Hematopoietic multipotent progenitor cell treated with erythropoietin and hydrocortisone succinate and interleukin-3 and kit ligand, for 15 days (in vitro differentiated cells): ENCODE measurements at places on chromosomes 6 and 20.
A peak's percentile ranks its signal among the peaks of the same experiment; 100 is the strongest.

DNA sequence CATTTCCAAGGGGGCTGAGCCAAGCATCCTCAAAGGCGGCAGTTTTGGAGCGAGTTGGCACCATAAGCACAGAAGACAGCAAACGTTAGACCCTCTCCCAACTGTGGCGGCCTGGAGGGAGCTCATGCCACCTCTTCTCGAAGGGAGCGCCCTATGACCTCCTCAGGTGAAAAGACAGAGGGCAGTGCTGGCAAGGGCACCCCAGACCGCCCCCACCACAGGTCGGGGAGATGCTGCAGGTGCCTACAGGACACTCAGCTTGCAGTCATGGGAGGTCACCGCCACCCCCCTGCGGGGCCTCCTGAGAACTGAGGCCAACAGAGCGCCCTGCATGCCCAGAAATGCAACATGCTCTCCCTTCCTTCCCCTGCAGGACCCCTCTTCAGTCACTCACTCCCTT, 45.1 kb upstream of the BHLHE23 start:
- DNase-seq: no peak

DNA sequence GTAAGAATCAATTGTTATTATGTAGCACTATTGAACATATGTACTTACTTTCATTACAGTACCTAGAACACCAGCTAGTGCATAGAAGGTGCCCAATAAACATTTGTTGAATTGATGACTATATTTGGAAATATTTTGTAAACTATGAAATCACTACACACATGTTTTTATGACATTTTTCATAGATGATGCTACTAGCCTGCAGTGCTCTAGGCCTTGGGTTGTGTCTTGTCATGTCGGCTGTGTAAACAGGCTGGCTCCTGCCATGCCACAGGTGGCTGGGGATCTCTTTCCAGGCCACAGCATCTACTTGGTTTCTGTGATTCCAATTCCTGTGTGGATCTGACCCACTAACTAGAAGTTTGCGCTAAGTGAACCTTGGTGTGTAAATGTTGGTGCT, 43.3 kb upstream of the EDN1 start:
- DNase-seq: no peak

DNA sequence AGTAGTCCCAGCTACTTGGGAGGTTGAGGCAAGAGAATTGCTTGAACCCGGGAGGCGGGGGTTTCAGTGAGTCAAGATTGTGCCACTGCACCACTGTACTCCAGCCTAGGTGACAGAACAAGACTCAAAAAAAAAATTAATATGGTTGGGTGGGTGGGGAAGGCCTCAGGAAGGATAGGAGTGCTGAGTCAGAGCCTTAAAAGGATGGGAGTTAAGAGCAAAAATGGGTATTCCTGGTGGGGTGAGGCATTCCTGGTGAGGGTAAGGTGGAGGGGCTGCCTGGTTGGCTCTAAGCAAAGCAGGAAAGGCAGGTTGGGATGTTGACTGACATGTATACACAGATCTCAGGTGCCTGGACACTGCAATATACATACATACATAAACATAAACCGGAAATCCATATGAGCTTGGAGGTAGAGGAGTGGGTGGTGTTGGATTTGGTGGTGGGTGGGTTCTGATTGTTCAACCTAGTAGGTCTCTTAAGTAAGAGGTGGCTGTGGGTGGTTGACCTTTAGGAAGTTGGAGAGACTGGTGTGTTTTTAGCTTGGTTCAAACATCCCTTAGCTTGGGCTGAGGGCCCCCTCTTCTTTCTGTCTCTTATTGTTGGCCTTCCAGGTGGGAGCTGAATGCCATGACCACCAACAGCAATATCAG, 1.2 kb upstream of the RRP36 start:
- DNase-seq: no peak

- DNase-seq: peak; percentile 63
Measured at GRCh38 chr6:7107578-7108195, at the start of gene RREB1. Gene RREB1, plus strand, starts transcription at chr6:7107961. Its CDS starts 73,951 bp downstream, at chr6:7181912.

GRCh38 chr6:15620611-15621010, 42.2 kb downstream of the DTNBP1 start:
- no peak for DNase-seq

GRCh38 chr20:62609279-62609720, 33.0 kb upstream of the SLCO4A1 start:
- no peak for DNase-seq

- DNase-seq: no peak
Measured at GRCh38 chr20:42093542-42094440, 475.6 kb upstream of the CHD6 start.

GRCh38 chr20:62454904-62455636, 20.7 kb downstream of the GATA5 start:
- DNase-seq: no peak

DNA sequence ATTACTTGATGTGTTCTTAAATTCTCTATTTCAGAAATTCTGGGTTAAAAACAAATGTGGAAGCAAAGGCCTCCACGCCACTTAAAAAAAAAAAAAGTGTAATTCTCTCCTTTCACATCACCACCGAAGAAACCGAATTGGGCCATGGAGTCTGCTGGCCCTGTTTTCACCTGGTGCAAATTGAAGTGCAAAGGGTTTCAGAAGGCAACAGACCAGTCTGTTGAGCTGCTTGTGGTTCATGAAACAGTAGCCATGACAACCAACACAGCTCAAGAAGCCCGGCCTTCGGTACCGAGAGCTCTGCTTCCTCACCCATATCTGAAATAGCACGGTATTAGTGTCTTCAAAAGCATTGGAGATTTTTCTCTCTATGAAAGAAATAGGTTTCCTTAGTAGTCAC, 63.1 kb downstream of the GMPR start:
- no peak for DNase-seq

DNA sequence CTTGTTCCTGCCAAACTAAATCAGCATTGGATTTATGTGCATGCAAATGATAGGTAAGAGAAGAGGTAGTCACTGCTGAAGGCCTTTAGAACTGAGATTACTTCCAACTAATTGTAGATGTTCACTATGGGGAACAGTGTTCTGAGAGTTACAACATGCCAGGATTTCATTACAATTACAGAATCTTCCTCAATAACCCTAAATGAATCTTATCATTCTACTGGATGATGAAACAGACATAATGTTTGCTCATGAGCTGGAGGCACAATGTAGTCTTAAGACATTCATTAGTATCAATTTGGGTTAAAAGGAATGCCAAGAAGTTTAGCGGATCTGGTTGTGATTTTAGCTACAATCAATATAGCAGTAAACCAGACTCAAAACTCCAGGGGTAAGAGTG, 248.9 kb upstream of the THEMIS start:
- DNase-seq: no peak

DNA sequence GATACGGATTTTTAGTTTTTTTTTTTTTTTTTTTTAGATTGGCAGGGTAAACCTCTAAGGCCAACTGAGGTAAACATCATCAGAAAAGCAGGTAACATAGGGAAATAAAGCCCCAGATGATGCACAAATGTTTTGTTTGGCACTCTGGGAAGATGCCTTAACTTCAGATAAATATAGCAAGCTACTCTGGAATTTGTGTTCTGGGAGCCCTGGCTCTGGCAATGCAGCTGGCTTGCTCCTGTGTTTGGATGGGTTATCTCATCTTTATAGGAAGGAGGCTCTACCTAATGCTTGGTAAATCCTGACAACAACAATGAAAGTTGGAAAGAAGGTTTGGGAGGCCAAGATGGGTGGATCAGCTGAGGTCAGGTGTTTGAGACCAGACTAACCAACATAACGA, 77.4 kb downstream of the GFOD1 start:
- DNase-seq: no peak
